ENCODE measurements at places on chromosomes 13 and 19. TPM values are rescaled to one million over a fixed set of nuclear protein-coding genes. Genes with fewer than 3 reads are reported as not detected.

The NCR1 gene
- not detected for total RNA-seq

The EFNB2 gene
- total RNA-seq: 4.3 TPM

The CLEC17A gene
- total RNA-seq: not detected

The ZSCAN4 gene
- not detected for total RNA-seq

The ZNF548 gene
- 3.3 TPM for total RNA-seq

The AP3D1 gene
- total RNA-seq: 77.9 TPM

The PEX11G gene
- total RNA-seq: 2.6 TPM

The LCP1 gene
- total RNA-seq: 0.22 TPM

The PEAK3 gene
- total RNA-seq: 0.08 TPM

The CGB5 gene
- 0.85 TPM for total RNA-seq

The FCAR gene
- not detected for total RNA-seq

The OR4F17 gene
- not detected for total RNA-seq

The CLIP3 gene
- total RNA-seq: 0.84 TPM

The ZNF20 gene
- total RNA-seq: not detected

The SOX1 gene
- total RNA-seq: not detected

The LILRA1 gene
- total RNA-seq: not detected
